Activated T-cell treated with anti-CD3 and anti-CD28 coated beads for 24 hours (primary cell): ENCODE measurements at places on chromosomes 13 and 19.
A peak's percentile ranks its signal among the peaks of the same experiment; 100 is the strongest.

DNA sequence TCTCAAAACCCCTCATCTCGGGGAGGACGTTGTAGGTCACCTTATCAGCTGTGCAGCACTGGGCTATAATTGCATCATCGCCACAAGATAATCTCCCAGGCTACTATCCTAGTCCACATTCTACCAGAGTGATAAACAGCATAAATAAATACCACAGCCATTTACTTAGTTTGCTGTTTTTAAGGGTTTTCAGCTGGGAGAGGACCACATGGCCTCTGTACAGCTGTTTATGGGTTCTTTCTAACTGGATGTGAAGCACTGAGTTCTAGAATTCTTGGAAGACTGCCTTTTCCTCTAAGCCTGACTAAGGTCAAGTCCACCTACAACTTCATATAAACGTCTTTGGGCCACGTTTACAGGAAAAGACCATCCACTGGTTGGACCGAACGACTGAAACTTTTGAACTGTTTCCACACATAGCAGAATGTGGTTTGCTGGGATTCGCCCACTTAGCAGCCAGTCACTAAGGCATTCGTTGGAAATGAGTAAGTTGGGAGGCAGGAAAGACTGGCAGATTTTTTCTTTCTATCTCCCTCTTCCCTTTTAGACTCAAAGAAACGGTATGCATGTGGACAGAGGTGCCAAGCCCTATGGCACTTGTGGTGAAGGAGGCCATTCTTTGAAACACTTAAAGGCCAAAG is 752.5 kb upstream of the SGCG start:
- DNase-seq, result no peak

DNA sequence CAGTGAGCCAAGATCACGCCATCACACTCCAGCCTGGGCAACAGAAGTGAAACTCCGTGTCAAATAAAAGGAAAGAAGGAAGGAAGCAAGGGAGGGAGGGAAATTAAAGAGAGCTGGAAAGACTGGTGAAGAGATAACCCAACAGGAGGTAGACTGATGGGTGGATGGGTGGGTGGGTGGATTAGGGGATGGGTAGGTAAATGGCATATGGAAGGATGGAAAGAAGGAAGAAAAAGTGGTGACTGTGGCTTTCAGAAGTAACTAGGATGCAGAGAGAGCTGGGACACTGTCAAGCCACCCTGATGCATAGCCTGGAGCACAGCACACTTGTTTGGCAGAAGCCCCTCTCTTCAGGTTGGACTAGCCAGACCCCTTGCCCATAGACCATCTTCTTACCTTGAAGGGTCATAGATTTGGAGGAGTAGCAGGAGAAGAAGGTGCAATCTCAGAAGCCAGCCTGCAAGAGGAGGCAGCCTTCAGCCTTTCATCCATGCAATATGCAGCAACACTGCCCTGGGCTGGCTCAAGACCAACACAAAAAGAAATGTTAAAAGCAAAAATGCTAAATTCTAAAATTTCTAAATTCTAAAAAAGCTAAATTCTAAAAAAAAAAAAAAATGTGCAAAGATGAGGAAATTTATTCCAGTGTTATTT is 5.1 kb downstream of the IQCN start:
- no peak for DNase-seq

DNA sequence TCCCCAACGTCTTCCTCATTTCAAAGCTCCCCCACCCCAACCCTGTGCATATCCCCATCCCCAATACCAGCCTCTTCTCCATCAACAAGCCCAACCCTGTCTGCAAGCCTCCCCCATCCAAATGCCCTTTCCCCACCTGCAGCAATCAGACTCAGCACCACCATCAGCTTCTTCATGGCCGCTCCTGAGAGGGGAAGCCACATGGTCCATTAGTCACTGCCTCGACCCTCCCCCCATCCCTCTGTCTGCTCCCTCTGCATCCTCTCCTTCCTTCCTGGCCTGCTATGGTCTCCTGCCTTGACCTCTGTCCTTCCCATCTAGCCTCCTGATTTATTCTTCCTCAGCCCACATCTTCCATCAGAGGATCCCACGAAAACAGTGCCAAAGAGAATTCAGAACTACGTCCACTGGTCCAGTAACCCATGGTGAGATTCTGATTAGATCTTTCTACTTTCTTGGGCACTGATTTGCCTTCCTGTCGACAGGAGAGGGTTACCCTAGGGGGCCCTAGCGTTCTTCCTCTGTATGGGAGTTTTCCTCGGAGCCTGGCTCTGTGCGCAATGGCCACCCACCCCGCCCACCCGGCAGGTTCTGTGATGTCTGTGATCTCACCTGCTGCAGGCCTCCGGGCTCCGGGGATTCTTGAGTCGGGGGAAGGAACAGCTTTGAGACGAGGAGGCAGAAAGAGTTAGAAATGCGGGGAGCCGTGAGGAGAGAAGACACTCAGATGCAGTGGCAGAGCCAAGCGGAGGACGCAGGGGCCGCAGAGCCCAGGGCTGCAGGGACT is 1.3 kb downstream of the KLK6 start:
- no peak for DNase-seq

GRCh38 chr19:35955881-35956634 is 19.9 kb downstream of the LRFN3 start:
- DNase-seq, result no peak

DNA sequence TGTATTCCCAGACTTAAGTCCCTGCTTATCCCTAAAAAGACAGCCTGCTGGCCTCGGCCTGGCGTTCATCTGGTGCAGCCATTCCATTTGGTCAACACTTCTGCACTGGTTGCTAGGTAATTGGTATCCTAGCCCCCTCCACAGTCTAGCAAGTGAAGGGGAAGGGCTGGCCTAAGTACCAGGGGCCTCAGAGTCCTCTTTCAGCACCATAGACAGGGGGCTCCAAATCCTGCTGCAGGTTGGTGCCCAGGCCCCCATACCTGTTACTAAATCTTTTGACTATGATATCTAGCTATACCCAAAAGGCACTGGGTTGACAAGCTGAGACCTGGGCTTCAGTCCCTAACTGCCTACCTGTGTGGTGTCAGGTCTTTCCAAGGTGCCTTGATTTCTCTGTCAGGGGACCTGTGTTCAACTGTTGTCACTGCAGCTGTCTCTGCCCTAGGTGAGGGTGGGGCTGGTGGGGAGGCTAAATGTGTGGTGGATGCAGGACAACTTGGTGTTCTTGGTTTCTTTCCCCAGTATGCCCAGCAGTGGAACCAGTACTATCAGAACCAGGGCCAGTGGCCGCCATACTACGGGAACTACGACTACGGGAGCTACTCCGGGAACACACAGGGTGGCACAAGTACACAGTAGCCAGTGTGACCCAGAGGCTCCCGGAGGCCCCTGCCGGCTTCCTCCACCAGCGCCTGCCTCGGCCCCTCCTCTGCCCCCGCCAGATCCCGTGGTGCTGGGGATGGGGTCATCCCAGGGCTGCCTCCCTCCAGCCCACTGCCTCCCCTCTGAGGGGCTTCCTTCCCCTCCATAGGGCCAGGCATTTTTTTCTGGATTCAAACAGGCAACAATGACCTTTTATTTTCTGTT is 3.8 kb upstream of the CCDC97 start:
- no peak for DNase-seq

- DNase-seq, result no peak
Observed at GRCh38 chr19:1107661-1108261, 4.0 kb downstream of the GPX4 start.

DNA sequence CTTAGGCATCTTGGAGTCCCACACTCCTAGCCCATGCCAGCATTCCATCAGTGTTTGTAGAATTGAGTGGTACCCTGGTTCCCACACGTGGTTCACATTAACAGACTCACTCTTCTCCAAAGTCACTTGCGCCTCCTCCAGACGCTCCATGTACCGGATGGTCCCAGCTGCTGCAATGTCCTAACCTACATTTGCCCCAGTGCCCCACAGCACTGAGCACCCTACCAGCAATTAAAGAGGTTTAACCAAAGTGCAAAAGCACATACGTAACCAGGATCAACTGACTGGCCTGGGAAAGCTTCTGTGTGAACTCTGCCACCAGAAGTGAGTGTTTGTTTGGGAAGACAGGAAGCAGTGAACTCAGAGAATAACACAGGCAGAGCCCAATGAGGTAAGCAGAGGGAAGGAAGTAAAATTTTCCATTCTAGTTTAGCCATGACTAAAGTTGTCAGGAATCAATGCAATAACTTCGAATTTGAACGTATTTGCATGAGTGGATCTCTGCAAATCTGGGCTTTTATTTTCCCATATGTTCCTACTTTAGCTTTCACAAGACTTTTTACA is 7.3 kb upstream of the MEDAG start:
- DNase-seq, result peak; percentile 4
